Panc1 (cell line): ENCODE measurements at places on chromosomes 6 and 20. TPM values are rescaled to one million over a fixed set of nuclear protein-coding genes. Genes with fewer than 3 reads are reported as not detected.

DNA sequence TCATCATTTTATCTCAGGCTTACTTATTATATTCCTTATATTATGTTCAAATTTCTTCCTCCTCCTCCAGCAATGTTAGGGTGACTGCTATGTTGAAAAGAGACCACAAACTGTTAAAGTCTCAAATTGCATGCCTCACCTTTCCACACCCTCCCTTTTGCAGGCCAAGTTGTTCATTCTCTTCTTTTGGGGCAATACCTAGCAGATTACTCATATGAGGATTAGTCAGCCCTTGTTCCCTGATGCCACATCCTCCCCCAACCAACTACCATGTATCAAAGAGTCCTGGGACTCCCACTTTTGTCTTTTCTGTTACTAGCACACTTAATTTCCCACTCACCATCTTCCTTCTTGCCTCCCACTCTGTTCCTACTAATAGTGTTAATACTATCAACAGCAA, 434.7 kb downstream of the BCKDHB start:
- no peak overlapping the region for H3K4me3 ChIP-seq
- no peaks in the 10 kb centered on the region for H3K4me1 ChIP-seq
- H3K27me3 ChIP-seq: no peaks in the 10 kb centered on the region
- no peak for DNase-seq

DNA sequence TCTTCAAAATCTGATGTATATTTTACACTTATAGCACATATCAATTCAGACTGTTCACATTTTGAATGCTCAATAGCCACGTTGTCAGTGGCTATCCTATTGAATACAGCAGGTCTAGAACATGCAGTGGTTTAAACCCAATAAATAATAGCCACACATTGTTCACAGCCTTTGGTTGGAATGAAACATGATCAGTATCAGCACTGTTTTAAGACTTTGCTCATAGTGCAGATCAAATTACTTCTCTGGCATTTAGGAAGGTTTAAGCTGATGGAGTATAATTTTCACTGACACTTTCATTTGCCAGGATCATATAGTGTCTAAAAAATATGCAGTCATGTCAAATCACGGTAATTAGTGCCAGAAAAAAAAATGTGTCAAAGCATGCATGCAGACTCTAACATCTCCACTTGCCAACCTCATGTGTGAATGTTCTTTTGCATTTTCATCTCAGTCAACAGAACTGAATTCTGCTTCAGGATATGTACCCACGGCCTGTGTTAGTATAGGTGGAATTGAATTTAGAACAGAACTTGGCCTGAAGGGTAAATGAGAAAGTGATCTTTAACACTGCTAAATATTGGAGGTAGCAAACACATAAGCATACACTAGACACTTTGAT, 184.1 kb downstream of the SLC24A3 start:
- no peak overlapping the region for H3K27ac ChIP-seq
- H3K4me3 ChIP-seq: no peak overlapping the region
- no peaks in the 10 kb centered on the region for H3K4me1 ChIP-seq

- H3K4me3 ChIP-seq: no peak overlapping the region
- no peaks in the 10 kb centered on the region for H3K4me1 ChIP-seq
- no peak overlapping the region for H3K27ac ChIP-seq
- no peak for DNase-seq
- no peaks in the 10 kb centered on the region for H3K27me3 ChIP-seq
- H3K36me3 ChIP-seq: no peaks in the 10 kb centered on the region
Observed at GRCh38 chr6:2231438-2231837, 14.0 kb downstream of the GMDS start.

ADGB gene
- not detected for total RNA-seq
